ENCODE measurements at places on chromosomes 5 and 9.

DNA sequence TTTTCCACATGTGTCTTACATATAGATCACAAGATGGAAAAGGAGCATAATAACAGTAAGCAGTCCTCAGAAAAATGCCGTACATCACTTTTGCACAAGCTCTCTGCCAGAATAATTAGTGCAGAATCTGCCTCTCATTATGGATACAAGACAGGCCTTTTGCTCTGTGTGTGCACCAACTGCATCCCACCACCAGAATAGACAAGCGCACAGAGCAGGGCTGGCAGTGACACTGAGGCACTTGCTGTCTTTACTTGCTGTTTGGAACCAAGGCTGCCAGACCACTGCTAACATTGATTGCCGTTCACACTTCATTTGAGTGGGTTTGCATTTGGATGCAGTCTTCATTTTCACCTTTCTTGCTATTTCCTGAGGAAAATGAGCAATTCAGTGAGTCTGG is 741.3 kb downstream of the TLE1 start:
- no peak for DNase-seq

GRCh38 chr5:17403695-17404490 is 94.1 kb upstream of the TAF11L2 start:
- no peak for DNase-seq

DNA sequence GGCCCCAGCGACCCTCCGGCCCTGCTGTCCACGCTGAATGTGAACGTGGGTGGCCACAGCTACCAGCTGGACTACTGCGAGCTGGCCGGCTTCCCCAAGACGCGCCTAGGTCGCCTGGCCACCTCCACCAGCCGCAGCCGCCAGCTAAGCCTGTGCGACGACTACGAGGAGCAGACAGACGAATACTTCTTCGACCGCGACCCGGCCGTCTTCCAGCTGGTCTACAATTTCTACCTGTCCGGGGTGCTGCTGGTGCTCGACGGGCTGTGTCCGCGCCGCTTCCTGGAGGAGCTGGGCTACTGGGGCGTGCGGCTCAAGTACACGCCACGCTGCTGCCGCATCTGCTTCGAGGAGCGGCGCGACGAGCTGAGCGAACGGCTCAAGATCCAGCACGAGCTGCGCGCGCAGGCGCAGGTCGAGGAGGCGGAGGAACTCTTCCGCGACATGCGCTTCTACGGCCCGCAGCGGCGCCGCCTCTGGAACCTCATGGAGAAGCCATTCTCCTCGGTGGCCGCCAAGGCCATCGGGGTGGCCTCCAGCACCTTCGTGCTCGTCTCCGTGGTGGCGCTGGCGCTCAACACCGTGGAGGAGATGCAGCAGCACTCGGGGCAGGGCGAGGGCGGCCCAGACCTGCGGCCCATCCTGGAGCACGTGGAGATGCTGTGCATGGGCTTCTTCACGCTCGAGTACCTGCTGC is 839 bp downstream of the KCNV2 start:
- DNase-seq, result no peak

DNA sequence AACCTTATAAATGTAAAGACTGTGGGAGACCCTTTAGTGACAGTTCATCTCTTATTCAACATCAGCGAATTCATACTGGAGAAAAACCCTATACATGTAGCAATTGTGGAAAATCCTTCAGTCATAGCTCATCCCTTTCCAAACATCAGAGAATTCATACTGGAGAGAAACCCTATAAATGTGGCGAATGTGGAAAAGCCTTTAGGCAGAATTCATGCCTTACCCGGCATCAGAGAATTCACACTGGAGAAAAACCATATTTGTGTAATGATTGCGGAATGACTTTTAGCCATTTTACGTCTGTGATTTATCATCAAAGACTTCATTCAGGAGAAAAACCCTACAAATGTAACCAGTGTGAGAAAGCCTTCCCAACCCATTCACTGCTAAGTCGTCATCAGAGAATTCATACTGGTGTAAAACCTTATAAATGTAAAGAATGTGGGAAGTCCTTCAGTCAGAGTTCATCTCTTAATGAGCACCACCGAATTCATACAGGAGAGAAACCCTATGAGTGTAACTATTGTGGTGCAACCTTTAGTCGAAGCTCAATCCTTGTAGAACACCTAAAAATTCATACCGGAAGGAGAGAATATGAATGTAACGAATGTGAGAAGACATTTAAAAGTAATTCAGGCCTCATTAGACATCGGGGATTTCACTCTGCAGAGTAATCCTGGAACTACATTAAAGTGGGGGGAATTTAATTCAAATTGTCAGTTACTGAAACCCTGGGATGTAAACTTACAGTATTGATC is 17.7 kb downstream of the ZNF483 start:
- no peak for DNase-seq

DNA sequence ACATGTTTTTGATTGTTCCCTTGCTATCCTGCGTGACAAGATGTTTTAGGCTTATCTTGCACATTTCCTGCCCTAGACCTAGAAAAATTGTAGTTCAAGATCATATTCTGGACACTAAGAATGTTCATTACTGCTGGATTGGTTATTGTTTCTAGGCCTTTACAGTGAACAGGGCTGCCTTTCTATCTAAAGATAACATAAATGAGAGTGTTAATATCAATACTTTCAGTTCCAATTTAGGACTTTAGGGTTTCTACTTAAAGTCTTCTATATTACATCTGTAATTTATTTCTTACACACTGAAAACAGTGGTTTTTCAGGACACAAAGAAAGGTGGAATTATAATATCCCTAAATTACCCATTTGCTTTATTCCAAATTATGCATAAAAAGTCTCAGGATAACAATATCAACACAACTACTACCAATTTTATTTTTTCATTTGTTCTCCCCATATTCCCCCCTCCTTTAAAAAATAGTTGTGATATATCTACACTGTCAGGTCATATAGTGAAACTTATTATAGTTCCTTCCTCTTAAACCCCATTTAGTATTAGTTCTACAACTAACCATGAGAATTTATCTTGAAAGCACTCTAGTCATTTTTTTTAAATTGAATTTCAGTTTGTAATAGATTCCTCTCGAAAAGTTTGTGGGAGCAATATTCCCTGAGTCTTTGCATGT is 293.9 kb upstream of the RIOK2 start:
- DNase-seq, result no peak

DNA sequence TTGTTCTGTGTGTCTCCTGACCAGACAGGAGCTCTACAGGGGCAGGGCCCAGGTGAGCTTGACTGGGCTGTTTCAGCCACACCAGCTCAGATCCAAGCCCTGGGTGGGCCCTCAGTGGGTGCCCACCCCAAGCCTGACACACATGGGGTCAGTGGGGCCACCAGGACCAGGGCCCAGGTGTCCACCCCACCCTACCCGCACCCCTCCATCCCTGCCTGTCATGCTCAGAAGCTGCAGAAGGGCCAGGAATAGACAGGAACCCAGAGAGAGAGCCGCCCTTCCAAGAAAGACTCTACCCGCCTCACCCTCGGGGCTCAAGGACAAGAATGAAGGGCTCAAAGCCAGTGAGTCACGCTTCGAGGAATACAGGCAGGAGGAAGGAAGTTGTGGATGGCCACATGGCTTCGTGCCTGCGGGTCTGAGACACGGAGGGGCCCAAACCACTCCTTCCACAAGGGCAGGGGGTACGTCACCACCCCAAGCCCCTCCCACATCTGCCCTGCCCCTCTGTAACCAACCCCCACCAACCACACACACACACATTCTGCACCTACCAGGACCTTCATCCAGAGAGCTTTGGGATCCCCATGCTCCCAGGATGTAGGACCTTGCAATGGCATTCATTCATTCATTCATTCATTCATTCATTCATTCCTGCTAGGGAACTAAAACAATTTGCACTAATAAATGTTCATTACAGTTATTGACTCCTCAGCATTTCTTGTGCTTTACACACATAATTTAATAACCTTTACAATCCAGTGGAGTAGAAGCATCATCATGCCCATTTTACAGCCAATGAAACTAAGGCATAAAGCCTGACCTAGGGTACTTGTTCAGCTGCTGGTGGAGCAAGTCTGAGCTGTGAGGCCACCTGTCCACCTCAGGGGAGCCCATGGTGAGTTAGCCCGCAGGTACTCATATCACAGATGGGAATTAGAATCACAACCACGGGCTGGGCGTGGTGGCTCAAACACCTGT is 55.9 kb upstream of the STXBP1 start:
- DNase-seq, result peak; percentile 25

GRCh38 chr5:172973931-172974330 is 9.6 kb upstream of the ATP6V0E1 start:
- no peak for DNase-seq

- DNase-seq, result no peak
Observed at GRCh38 chr9:385818-386398, 171.2 kb downstream of the DOCK8 start.

DNA sequence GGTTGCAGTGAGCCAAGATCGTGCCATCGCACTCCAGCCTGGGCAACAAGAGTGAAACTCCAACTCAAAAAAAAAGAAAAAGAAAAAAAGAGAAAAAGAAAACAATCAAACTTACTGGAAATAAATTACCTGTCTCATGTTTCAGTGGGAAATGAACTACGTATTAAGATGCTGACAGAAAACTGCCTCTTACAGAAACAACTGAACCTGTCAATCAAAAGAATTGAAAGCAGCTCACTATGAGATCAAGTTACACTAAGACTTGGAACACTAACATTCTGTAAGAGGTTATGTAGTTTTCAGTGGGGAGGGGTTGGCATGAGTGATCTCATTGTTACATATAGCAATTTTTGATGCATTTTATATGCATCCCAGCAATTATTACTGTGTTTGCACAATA is 64.4 kb upstream of the SPATA31E1 start:
- DNase-seq, result no peak

GRCh38 chr5:59206132-59206581 is 623.3 kb downstream of the RAB3C start:
- no peak for DNase-seq
